Amniotic stem cell (primary cell): ENCODE measurements at places on chromosomes 11 and 22.
A peak's percentile ranks its signal among the peaks of the same experiment; 100 is the strongest.

- DNase-seq, result no peak
Measured at GRCh38 chr11:119473226-119473625, 50.3 kb upstream of the THY1 start.

DNA sequence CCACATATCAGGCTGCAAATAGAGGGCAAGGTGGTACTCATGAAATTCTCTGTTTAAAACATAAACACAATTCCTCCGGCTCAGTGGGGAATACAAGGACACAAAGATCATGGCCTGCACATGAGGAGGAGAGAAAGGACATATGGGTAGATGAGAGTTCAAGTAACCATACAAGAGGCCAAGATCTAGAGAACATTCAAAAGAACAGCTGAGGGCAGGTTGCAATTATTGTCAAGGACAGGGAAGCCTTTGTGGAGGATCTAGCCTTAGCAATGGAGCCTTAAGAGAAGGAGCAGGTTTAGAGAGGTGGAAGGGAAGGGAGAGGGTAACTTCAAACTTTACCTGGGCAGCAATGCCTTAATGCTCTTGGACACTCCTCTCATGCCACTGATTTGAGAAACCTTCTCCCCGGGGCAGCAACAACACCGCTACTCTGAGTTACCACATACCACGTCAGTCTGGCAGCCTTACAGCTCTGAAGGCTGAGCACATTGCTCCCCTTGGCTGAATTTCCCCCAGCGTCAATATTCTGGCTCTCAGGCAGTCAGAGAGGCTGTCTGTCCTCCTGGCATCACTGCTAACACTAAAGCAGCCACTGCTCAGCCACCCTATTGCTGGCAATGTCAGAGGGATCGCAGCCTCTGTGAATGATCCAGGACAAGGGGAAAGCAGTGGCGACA is 55.5 kb downstream of the CLPB start:
- DNase-seq, result no peak

- no peak for DNase-seq
Measured at GRCh38 chr22:36528341-36528740, 625 bp downstream of the EIF3D start.

DNA sequence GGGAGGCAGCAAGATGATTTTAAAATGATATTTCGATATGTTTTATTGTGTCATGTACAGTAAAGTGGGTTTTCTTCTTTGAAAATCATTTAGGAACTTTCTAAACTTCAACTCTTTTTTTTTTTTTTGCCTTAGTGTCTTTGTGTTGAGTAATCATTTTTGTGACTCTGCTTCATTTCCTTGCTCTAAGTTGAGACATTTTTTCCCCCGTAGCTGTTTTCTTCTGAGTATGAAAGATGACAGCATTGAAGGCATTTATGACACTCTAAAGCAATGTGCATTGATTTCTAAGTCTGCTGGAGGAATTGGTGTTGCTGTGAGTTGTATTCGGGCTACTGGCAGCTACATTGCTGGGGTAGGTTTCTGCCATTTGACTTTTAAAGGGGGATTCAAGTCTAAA is 23.5 kb downstream of the RRM1 start:
- peak; percentile 25 for DNase-seq

- no peak for DNase-seq
Measured at GRCh38 chr11:112223121-112223520, 3.1 kb upstream of the PTS start.

GRCh38 chr22:22371031-22371541 is 126.5 kb downstream of the VPREB1 start:
- DNase-seq, result no peak

- DNase-seq, result no peak
Measured at GRCh38 chr11:33438301-33438700, 181.1 kb downstream of the HIPK3 start.

GRCh38 chr11:36358436-36358835 is 62.3 kb downstream of the PRR5L start:
- no peak for DNase-seq

DNA sequence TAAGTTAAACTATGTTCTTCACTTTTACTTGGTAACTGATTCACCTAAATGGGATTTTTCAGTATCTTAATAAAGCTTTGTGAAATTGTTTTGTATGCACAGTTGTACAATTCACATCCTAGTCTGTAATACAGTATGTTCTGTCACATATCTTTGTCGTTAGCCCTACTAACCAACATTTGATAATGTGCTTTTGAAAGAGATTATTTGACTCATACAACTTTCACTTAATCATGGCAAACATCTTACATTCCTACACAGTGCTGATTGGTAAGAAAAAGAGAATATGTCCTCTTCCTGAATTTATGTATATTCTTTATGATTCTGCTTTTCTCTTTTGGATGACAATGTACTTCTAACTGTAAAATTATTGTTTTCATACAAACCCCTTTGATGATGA is 234.5 kb downstream of the METTL15 start:
- no peak for DNase-seq

- no peak for DNase-seq
Measured at GRCh38 chr11:29321293-29322132, 695.3 kb downstream of the KCNA4 start.

- peak; percentile 82 for DNase-seq
Measured at GRCh38 chr11:124174001-124174583, 9.1 kb upstream of the OR10D3 start.

DNA sequence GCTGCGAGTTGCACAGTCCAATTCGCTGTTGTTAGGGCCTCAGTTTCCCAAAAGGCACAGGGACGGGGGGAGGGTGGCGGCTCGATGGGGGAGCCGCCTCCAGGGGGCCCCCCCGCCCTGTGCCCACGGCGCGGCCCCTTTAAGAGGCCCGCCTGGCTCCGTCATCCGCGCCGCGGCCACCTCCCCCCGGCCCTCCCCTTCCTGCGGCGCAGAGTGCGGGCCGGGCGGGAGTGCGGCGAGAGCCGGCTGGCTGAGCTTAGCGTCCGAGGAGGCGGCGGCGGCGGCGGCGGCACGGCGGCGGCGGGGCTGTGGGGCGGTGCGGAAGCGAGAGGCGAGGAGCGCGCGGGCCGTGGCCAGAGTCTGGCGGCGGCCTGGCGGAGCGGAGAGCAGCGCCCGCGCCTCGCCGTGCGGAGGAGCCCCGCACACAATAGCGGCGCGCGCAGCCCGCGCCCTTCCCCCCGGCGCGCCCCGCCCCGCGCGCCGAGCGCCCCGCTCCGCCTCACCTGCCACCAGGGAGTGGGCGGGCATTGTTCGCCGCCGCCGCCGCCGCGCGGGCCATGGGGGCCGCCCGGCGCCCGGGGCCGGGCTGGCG is at the start of gene BCR:
TSS of gene BCR (plus strand) at position 209 of the 592 bp plus-strand sequence. CDS start 452 bp downstream, outside the sequence.
- DNase-seq, result no peak

DNA sequence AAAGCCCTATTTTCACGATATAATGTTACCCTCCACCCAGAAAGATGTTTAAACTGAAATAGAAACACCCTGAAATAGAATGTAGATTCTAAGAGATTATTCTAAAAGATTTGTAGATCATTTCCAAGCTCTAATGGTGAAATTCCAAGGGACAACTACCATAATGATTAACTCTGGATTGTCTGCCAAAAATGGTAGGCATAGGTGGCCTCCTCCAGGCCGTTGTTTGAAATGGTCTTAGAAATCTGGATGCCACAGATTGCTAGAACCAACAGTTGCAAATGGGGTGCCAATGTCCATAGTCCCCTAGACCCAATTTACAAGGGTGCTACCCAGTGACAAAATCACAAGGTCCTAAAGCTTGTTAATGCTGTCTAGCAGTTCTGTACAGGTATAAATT is 6.7 kb upstream of the SLC6A5 start:
- DNase-seq, result no peak

DNA sequence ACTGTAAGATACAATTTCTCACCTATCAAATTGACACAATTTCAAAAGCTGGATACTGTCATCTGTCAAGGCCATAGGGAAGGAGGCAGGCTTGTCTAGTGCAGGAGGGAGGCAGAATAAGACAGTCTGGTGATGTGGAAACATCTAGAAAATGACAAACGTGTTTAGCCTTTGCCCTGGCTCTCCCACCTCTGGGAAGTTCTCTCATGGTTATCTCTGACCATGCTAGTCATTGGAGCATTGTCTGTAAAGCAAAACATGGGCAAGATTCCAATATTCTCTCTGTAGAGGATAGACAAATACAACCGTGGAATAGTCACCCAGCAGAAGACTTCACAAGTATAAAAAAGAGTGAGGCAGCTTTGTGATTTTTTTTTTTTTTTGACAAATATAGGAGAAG is 9.1 kb upstream of the SERHL2 start:
- no peak for DNase-seq

DNA sequence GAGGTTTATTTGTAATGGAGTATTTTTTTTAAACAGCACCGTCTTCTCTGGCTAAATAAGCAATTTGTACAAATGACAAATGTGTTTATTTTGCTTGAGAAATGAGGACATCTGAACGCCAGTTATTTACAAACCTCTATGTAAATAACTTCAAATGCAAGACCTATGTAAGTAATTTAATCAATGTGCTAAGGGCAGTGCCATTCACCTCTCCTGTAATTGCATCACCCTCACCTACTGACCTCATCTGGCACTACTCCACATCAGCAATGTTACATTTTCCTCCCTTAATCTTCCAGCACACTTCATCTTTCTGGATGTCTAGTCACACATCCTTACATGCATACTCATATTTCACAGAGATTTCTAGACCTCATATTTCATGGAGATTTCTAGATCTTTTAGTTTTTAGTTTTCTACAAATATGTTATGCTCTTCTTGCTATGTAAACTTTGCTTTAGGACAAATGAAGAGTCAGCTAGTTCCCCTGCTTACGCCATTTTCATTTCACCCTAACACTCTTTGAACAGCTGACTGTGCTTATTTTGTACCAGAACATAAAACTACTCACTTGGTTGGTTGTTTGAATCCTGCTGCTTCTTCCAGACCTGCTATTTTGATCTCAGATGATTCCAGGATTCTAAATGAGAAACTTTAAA is 238.6 kb downstream of the GRM5 start:
- no peak for DNase-seq

DNA sequence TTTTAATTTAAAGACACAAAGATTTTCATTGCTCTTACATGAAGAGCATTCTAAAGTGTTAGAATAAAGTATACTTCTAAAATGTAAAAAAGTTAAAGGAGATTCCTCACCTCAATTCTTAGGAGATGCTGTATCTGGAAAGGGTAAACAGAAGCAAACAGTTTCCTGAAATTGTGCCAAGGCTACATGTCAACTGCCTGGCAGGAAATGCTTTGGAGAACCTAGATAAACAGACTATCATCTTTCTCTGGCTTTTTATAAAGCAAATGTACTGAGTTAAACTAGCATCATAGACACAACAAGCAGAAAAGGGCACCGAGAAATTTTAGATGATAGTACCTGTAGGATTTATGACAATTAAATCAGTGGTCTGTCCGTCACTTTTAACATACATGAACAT is 24.7 kb upstream of the AKIP1 start:
- no peak for DNase-seq

DNA sequence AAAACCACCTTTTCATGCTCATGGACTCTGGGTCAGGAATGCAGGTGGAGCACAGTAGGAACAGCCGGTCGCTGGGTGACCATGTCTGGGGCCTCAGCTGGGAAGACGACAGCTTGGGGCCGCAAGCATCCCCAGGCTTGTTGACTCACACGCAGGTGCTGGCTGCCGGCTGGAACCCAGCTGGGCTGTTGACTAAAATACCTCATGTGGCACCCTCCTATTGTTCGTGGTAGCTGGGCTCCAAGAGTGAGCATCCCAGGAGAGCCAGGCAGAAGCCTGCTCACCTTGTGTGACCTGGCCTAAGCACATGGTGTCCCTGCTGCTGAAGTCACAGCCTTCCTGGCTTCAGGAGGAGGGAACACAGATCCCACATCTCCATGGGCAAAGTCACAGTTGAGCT is 9.4 kb downstream of the DPP3 start:
- DNase-seq, result no peak

GRCh38 chr11:25961539-25961938 is 370.4 kb upstream of the ANO3 start:
- DNase-seq, result no peak

DNA sequence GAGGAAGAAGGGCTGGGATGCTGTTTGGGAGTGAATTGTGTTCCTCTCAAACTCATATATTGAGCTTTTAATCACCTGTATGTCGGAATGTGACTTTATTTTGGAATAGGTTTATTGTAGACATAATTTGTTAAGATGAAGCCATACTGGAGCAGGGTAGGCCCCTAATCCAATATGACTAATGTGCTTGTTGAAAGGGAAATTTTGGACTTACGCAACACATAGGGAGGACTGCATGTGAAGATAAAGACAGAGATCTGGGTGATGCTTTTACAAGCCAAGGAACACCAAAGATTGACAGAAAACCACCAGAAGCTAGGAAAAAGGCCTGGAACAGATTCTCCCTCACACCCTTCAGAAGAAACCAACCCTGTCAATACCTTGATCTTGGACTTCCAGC is 43.2 kb upstream of the OVCH2 start:
- DNase-seq, result no peak

DNA sequence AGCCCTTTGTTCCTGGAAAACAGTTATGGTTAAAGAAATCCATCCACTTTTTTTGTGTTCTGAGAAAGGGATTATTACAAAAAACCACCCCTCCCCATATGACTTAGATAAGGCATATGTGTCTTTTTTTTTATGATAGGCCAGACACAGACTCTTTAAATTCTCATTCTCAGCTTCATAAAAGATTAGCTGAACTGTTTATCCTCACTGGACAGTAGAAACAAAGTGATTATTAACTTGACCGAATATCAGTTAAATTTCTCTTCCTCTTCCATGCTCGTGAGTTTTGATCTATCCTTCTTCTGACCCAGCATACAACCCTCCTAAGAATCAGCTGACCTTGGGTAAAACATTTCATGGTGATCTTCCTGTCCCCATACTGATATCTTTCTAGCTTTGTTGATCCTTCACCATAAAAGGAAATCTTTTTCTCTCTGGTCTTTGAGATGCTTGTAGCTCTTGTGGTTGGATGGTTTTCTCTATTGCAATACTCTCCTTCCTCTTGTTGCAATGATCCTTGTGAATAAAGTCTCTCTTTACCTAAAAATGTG is 26.2 kb downstream of the OR2AG2 start:
- DNase-seq, result no peak

DNA sequence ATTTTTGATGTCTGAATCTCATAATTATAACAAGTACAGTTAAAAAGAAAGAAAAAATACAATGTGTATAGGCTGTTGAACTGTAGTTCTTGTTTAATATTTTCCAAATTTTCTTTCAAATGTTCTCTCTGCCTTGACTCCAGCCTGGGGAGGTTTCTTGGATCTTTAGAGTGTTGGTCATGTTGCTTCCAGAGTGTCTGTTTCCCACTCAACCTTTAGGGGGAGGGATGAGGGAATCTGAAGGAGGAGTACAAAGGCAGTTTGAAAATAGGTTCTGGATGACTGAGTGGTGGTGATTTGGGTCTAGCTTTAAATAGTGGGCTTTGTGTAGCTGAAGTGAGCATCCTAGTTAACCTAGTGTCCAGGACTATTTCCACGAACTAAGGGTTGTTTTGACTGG is 2.0 kb downstream of the CTNND1 start:
- no peak for DNase-seq

GRCh38 chr11:80559942-80560341 is 1119.1 kb upstream of the TENM4 start:
- DNase-seq, result no peak
